ENCODE measurements at places on chromosomes 13 and 19.
A peak's percentile ranks its signal among the peaks of the same experiment; 100 is the strongest.

DNA sequence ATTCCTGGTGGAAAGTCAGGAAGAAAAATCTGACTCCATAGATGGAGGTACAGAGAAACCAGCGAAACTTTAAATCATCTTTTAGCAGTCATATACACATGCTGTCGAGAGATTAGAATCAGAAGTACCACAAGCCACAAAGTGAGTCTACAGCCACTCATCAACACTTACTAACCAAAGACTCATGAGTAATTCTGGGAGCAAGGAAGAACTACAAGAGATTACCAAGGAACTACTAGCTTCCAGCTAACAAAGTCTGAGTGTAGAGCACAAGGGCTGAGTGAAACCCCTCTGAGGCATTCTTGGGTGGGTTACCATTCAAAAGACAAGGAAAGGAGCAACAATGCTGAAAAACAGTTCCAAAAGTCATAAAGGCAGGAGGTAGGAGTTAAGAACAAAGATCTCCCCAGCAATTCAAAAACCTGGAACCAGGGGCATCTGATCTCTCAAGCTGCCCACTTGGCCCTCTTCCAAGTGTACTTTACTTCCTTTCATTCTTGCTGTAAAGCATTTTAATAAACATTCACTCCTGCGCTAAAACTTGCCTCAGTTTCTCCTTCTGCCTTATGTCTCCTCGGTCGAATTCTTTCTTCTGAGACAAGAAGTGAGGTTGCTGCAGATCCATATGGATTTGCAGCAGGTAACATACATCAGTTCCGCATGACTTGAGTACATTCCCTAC, 13.0 kb downstream of the RBM26 start:
- peak; percentile 91 for DNase-seq

- no peak for DNase-seq
Observed at GRCh38 chr13:112530861-112531260, 57.1 kb downstream of the TUBGCP3 start.

DNA sequence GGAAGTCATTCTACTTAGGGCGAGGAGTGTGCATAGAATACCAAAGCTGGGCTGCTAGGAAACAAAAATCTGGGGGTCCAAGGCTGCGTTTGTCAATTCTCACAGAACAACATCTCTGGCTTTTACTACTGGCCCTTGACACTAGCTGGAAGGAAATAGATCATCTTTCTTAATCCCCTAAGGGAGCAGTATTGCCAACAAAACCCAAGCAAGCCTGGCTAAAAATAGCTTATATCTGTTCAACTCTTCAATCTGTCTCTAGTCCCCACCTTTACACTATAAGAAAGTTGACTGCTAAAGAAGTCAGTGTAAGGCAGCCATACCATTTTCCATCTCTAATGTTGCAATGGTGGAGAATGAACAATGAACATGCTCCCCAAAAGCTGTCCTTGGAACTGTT, 107.8 kb upstream of the SPRY2 start:
- no peak for DNase-seq

DNA sequence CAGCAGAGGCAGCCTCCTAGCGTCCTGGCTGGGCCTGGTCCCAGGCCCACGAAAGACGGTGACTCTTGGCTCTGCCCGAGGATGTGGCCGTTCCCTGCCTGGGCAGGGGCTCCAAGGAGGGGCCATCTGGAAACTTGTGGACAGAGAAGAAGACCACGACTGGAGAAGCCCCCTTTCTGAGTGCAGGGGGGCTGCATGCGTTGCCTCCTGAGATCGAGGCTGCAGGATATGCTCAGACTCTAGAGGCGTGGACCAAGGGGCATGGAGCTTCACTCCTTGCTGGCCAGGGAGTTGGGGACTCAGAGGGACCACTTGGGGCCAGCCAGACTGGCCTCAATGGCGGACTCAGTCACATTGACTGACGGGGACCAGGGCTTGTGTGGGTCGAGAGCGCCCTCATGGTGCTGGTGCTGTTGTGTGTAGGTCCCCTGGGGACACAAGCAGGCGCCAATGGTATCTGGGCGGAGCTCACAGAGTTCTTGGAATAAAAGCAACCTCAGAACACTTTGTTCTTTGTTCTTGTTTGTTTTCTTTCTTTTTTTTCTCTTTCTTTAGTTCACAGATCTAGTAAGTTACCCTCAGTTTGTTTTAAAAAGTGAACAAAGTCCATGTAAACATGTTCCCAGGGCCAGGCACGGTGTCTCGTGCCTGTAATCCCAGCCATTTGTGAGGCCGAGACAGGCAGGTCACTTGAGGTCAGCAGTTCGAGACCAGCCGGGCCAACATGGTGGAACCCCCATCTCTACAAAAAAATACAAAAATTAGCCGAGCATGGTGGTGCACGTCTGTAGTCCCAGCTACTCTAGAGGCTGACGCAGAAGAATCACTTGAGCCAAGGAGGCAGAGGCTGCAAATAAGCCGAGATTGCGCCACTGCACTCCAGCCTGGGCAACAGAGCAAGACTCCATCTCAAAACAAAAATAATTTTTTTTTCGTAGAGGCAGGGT, 10.2 kb downstream of the ANGPTL4 start:
- no peak for DNase-seq

DNA sequence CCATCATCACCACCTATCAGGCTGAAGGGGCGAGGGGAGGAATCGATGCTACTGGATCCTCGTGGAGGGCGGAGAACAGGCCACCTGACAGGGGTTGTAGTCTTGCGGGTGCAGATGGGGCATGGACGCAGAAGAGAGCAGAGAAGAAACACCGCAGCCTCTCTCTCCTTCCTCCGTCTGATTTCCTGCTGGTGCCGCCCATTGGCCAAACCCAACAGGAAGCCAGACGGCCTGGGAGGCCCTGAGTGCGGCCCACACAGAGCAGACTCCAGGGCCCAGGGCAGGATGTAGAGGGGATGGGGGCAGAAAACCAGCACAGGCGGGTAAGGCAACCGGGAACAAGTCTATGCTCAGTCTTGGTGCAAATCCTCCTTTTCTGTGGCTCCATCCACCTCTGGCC, 15.4 kb downstream of the CEBPA start:
- DNase-seq: no peak

- no peak for DNase-seq
Observed at GRCh38 chr13:23350009-23350408, 83.5 kb downstream of the SACS start.

DNA sequence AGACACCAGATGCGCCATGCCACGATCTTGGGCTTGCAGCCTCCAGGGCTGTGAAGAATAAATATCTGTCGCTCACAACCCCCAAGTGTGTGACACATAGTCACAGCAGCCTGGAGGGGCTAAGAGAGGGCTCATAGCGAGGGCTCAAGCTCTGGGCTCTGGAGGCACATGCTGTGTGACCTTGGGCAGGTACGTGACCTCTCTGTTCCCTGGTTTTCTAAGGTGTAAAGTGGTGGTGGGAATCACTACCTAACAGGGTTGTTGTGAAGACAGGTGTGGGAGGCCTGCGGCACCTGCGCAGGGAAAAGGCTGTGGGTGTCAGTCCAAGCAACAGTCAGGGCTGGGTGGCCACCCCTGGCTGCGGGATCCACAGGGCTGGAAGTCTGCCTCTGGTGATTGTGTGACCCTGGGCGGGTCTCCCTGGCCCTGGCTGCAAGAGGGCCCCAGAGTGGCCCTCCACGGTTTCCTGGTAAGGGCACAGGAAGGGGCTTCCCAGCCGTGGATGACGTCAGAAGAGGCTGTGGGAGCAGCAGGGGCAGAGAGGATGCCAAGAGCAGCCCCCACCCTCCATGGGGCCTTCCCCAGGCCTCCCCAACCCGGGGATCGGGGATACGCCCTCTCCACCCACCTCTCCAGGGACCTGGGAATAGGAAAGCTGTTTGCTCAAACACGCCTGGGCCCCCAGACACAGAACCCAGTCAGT, 218.8 kb upstream of the SGCG start:
- DNase-seq: no peak

- DNase-seq: no peak
Observed at GRCh38 chr13:113918580-113918979, 54.7 kb upstream of the GAS6 start.

- DNase-seq: no peak
Observed at GRCh38 chr13:105997581-105998550, 537.6 kb downstream of the EFNB2 start.

DNA sequence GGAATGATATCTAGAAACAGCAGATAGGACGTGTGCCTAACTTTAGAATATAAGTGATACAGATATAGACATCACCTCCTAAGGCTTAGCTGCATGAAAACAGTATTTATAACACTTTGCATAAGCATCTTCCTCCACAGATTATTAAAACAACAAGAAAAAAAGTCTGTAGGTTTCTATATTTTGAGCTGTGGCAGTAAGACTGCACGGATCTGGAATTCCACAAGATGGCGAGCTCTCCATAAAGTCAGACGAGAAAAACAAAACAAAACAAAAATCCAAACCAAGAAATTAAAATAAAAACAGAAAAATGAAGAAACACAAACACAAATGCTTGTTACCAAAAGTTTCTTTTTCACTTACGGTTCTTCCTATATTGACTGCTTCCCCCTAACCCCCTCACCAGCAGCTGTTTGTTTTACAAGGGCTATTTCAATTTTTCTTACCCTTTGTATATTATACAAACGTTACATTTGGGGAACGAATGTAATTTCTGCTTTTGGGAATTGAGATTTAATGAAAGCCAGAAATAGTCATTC, 285.8 kb downstream of the MYO16 start:
- DNase-seq: peak; percentile 32

DNA sequence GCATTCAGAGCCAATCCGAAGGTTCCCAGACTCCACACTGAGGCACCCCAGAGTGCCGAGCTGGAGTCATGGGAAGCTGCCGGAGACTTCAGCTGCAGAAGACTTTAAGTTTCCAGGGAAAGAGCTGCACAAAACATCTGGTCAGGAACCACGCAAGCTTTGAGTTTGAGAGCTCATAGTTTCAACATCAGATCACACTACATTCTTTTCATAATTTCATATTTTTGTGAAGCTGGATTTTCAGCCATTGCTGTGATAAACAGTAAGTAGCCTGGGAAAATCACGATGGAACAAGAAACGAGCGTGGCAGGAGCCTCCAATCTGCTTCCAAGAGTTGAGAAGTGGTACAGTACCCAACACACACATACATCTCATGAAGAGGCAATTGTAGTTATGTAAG, 25.5 kb upstream of the ATP12A start:
- no peak for DNase-seq

GRCh38 chr19:49244256-49244655, 80.7 kb downstream of the SLC6A16 start:
- DNase-seq: no peak

DNA sequence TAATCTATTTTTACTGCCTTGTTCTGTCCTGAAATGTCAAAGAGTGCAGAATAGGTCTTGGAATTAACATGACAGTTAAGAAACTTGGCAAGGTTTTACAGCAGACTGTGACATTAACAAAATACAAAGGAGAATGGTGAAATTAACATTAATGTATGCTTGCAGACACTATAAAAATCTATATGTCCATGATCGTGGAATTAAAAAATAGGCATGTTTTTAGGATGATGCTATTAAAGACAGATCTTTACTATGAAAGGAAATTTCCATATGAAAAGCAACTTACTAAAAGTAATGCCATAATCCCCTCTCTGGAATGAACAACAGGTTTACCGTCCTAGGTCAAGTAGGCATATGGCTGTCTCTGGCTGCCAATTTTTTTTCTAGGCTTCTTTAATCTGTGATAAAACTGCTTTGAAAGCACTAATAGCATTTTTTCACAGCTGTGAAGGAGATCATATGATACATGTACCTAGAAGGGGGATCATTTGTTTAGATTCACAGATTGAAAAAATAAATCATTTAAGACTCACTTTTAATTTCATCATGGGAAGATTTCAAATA, 291.5 kb downstream of the ZNF536 start:
- DNase-seq: no peak

DNA sequence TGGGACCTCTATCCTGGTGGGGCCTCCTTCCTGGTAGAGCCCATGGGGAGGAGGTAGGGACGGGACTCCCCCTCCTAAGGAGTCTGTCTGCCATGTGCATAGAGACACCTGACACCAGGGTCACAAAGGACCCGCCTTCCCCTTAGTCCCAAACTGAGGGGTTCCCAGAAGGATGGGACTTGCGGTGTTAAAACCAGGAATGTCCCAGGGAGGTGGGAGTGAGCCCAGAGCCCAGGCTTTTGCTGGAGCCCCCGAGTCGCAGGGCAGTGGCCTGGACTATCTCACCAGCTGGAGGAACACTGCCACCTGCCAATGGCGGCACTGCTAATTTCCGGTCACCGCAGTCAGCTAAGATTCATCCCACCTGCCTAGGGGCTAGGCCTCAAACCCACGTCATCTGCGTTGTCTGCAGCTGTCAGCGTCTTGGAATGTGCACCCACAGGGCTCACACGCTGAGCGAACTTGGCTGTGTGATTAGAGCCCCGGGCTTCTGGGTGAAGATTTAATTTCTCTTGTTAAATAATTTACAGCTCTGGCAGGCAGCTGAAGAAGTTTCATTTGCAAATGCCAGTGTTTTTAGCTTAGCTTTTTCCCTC, 31.9 kb upstream of the ATP11A start:
- peak; percentile 81 for DNase-seq

DNA sequence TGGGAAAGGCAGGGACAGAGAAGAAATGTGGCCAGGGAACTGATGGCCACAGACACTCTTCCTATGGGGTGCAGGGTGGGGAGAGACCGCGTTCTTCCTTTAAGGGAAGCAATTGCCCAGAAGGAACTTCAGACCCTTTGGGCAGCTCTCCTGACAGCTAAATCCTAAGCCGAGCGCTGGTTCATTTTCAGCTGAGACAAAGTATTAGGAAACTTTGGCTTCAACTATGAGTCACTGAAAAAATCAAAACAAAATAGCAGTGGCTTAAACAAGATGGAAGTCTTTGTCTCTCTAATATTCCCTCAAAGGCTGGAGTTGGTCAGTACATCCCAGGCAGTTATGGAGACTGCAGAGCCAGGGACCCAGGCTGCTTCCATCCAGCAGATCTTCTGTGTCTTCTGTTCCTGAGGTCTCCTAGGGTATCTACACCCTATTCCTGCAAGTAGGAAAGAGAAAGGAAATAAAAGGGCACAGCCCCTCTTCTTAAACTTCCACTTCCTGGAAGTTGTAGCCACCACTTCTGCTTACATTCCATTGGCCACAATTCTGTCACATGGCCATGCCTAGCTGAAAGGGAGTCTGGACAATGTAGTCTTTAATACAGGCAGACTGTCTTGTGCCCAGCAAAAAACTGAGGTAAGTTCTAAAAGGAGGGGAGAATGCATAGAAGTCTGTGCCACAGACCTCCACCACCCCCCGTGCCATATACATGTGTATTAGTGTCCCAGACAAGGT, 163.5 kb downstream of the KATNAL1 start:
- peak; percentile 44 for DNase-seq

GRCh38 chr13:33380487-33381079, 95.0 kb upstream of the STARD13 start:
- DNase-seq: no peak

Data from mammary epithelial cell (primary cell).